Fibroblast of lung (primary cell): ENCODE measurements at places on chromosomes 6 and 20. TPM values are rescaled to one million over a fixed set of nuclear protein-coding genes. Genes with fewer than 3 reads are reported as not detected.

The NOX3 gene
- total RNA-seq, result not detected in 2 replicates

The TFAP2A gene
- not detected in 2 replicates for total RNA-seq

The PRDM1 gene
- 2.3 and 5.4 TPM in 2 replicates for total RNA-seq

The SLC35D3 gene
- not detected in 2 replicates for total RNA-seq

The BPIFB2 gene
- not detected in 2 replicates for total RNA-seq

The BTN1A1 gene
- total RNA-seq, result not detected in 2 replicates

The PPDPF gene
- 39.5 and 58.0 TPM in 2 replicates for total RNA-seq

The PNPLA1 gene
- not detected in 2 replicates for total RNA-seq
